ENCODE measurements at places on chromosomes 2 and 18. TPM values are rescaled to one million over a fixed set of nuclear protein-coding genes. Genes with fewer than 3 reads are reported as not detected.

GRCh38 chr18:79460481-79461300, 65.0 kb downstream of the NFATC1 start:
- DNase-seq: no peak
- H3K4me3 ChIP-seq: no peak overlapping the region
- H3K27me3 ChIP-seq: no peaks in the 10 kb centered on the region
- peak overlapping the region; percentile 61 for H3K27ac ChIP-seq
- peaks cover 2% of the 10 kb centered on the region for H3K36me3 ChIP-seq

DNA sequence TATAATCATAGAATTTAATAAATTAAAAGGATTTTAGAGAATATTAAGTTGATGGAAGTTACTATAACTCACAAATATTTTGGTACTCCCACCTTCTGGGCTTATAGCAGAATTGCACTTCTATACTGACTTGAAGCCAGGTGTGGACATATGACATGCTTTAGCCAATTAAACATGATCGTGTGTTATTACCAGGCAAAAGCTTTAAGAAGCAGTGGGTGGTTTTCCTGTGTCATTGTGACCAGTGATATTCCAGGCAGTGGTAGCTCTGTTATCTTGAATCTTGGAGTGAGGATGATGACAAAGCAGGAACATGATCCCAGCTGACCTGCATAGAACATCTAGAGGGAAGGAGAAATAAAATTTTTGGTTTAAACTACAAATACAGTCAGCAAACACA, 370.9 kb upstream of the ZEB2 start:
- no peaks in the 10 kb centered on the region for H3K4me1 ChIP-seq
- no peak for DNase-seq
- no peaks in the 10 kb centered on the region for H3K36me3 ChIP-seq
- peaks cover 7% of the 10 kb centered on the region for H3K27me3 ChIP-seq
- H3K27ac ChIP-seq: no peak overlapping the region

- DNase-seq: no peak
- no peaks in the 10 kb centered on the region for H3K27me3 ChIP-seq
- no peak overlapping the region for H3K4me3 ChIP-seq
These were observed 397.2 kb upstream of the CDH2 start for GRCh38 chr18:28574175-28574574.

- peaks cover 29% of the 10 kb centered on the region for H3K36me3 ChIP-seq
- H3K4me1 ChIP-seq: peaks cover 39% of the 10 kb centered on the region
- peak; percentile 65 for DNase-seq
- H3K4me3 ChIP-seq: no peak overlapping the region
These were observed 63.4 kb downstream of the ZCCHC2 start for GRCh38 chr18:62586151-62586774.

DNA sequence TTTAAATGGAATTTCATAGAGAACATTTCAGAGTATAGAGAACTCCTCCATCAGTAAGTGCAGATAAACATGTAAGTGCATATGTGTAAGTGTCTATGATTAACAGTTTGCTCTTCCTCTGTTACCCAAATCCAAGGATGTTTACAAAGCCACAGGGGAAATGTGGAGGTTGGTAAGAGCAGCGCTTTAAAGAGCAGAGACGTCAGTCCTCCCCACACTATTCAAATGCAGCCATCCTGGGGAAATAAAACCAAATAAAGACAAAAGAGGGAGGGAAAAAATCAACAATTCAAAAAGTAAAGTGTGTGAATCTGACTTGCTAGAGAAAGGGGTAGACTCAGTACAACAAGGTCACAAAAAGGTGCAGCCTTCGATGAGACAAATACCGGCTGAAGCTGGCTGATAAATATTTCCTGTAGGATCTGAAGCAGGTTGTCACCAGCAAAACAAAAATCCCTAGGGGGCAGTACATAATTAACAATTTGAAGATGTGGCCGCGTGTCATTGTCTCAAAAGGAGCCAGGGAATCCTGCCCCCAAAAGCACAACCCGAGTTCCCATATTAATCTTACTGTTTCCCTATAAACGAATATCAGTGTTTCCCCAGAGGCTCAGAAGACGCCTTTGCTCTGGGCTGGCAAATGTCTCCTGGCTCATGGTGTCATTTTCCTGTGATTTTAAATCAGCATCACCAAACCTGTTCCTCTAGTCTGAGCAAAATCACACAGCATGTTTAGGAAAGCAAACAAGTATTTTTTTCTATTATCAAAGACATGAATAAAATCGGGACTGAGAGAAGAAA, 216.5 kb downstream of the CDCA7 start:
- peaks cover 3% of the 10 kb centered on the region for H3K4me1 ChIP-seq
- H3K27ac ChIP-seq: no peak overlapping the region
- peaks cover 23% of the 10 kb centered on the region for H3K27me3 ChIP-seq
- no peak for DNase-seq
- H3K36me3 ChIP-seq: no peaks in the 10 kb centered on the region

DNA sequence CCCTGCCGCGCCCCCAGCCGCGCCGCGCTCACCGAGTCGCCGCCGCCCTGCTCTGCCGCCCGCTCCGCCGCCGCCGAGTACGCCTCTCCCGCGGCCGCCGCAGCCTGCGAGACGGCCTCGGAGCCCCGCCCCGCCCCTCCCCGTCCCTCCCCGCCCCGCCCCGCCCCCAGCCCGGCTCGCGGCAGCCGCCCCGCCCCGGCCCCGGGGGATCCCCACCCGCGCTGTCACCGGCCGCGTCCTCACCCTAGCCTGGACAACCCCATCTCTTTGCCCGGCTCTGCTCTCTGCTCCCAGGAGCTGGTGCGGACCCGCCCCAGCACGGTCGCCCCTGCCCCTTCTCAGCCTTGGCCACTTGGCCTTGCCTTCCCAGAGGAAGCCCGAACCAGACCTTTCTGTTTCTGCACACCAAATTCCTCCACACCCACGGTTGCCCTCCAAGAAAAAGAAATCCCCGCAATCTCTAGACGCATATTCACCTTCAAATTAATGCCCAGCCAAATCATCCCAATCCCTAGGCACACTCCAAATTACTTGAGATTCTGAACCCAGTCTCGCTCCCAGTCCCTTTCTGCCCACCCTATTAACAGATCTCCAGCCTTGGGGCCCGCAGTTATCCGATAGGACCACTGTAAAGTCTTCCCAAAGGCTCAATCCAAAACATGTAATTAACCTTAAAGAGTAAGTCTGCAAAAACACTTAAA, at the start of gene CYRIA:
Gene CYRIA, minus strand, starts transcription at position 87 of the 701 bp plus-strand sequence. CDS start 77,715 bp downstream, outside the sequence.
- H3K27ac ChIP-seq: no peak within 1 kb of the TSS
- H3K36me3 ChIP-seq: no peaks in the 10 kb centered on the region

- H3K27ac ChIP-seq: no peak overlapping the region
- H3K36me3 ChIP-seq: no peaks in the 10 kb centered on the region
- no peak overlapping the region for H3K4me3 ChIP-seq
- H3K4me1 ChIP-seq: no peaks in the 10 kb centered on the region
These were observed 20.3 kb downstream of the CABLES1 start for GRCh38 chr18:23155537-23155936.

GRCh38 chr2:132974467-132975095, 304.6 kb upstream of the LYPD1 start:
- no peaks in the 10 kb centered on the region for H3K36me3 ChIP-seq
- no peaks in the 10 kb centered on the region for H3K27me3 ChIP-seq
- DNase-seq: no peak

DNA sequence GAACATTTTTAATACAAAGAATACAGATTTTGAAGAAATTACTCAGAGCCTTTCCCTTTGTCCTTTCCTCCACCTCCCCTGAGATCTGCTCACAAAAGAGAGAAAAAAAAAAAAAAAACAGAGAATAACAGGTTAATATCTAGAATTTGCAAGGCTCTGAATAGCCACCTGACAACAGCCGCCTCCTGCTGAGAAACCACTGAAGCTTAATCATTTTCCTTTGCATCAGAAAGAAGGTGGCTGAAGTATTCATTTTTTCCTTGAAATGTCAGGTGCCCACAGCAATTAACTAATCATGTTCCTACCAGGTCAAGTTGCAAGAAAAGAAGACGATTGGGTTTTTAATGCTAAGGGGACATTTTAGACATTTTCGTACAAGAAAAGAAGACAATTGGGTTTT, 21.2 kb downstream of the CNTNAP5 start:
- H3K4me3 ChIP-seq: no peak overlapping the region
- H3K4me1 ChIP-seq: no peaks in the 10 kb centered on the region
- no peak for DNase-seq
- no peaks in the 10 kb centered on the region for H3K36me3 ChIP-seq
- H3K27ac ChIP-seq: no peak overlapping the region
- no peaks in the 10 kb centered on the region for H3K27me3 ChIP-seq

- no peak for DNase-seq
- no peak overlapping the region for H3K27ac ChIP-seq
- H3K27me3 ChIP-seq: no peaks in the 10 kb centered on the region
- no peak overlapping the region for H3K4me3 ChIP-seq
These were observed 333.4 kb downstream of the SETBP1 start for GRCh38 chr18:45014047-45014501.

- H3K4me1 ChIP-seq: peaks cover 20% of the 10 kb centered on the region
- no peak overlapping the region for H3K27ac ChIP-seq
- H3K4me3 ChIP-seq: no peak overlapping the region
- H3K36me3 ChIP-seq: no peaks in the 10 kb centered on the region
These were observed 326.8 kb downstream of the SETBP1 start for GRCh38 chr18:45007531-45007930.

DNA sequence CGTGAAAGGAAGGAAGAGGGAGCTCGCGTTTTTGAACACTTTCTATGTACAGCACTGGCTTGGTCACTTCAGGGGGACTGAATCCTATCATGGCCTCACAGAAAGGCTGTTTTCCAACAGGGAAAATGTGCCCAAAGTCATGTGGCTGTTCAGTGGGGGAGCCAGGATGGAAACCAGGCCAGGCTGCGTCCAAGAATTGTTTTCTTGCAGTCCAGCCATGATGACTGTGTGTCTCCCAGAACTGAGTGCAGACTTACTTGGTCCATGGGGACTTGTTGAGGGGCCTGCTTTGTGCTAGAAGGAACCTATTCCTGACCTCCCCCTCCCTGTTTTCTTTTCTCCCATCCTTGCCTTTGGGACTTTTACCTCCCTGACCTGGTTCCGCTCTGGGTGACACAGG, 46.9 kb downstream of the EMILIN2 start:
- H3K4me3 ChIP-seq: no peak overlapping the region
- no peaks in the 10 kb centered on the region for H3K27me3 ChIP-seq
- H3K36me3 ChIP-seq: peaks cover 2% of the 10 kb centered on the region
- H3K27ac ChIP-seq: no peak overlapping the region

GRCh38 chr2:174608866-174609214, 11.2 kb upstream of the WIPF1 start:
- H3K27ac ChIP-seq: peak overlapping the region; percentile 85
- DNase-seq: peak; percentile 32
- no peaks in the 10 kb centered on the region for H3K27me3 ChIP-seq
- peaks cover 55% of the 10 kb centered on the region for H3K36me3 ChIP-seq
- no peak overlapping the region for H3K4me3 ChIP-seq

DNA sequence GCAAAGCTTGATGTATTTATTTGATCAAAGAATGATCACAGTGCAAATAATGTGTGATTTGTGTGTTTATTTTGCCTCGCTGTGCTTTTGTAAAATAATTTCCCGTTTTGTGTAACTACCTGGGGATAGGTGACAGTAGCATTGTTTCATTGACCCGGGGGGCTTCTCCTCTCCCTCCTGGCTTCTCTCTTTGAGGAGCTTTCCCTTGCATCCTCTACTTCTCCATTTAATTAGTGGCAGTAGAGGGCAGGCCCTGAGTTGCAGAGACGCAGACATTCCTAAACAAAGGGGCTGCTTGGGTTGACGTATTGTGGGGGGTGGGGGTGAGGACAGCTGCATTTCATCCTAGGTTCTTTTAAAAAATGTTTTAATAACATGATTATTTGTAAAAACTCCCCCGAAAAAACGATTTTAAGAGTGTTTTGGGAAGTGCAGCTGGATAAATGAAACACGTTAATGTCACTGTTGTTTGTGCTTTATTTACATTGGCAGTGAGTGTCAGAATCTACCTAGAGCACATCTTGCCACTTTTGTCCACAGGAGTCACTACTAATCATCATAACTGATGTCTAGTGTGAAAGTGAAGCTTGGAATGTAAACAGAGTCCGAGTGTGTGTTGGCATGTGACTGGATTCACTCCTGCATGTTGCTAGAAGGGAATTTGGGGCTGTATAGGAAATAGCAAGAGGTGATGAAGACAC, 2.2 kb downstream of the NEDD4L start:
- no peak for DNase-seq
- peaks cover 25% of the 10 kb centered on the region for H3K4me1 ChIP-seq
- no peaks in the 10 kb centered on the region for H3K36me3 ChIP-seq

GRCh38 chr2:239021651-239022436, 174.0 kb downstream of the TWIST2 start:
- no peak overlapping the region for H3K4me3 ChIP-seq
- no peaks in the 10 kb centered on the region for H3K36me3 ChIP-seq
- no peak for DNase-seq
- no peak overlapping the region for H3K27ac ChIP-seq

- H3K27ac ChIP-seq: no peak overlapping the region
- no peak for DNase-seq
- peaks cover 3% of the 10 kb centered on the region for H3K4me1 ChIP-seq
- peaks cover 2% of the 10 kb centered on the region for H3K27me3 ChIP-seq
These were observed 124.7 kb downstream of the DNAH6 start for GRCh38 chr2:84641021-84641420.

GRCh38 chr2:231332872-231333500, 62.5 kb upstream of the B3GNT7 start:
- no peak overlapping the region for H3K27ac ChIP-seq
- DNase-seq: no peak
- no peak overlapping the region for H3K4me3 ChIP-seq

- H3K36me3 ChIP-seq: peaks cover 63% of the 10 kb centered on the region
- H3K4me3 ChIP-seq: peak overlapping the region; percentile 54
- DNase-seq: no peak
- H3K27ac ChIP-seq: peak overlapping the region; percentile 78
- H3K4me1 ChIP-seq: peaks cover 44% of the 10 kb centered on the region
These were observed 35.0 kb downstream of the NDC80 start for GRCh38 chr18:2606335-2606734.

GRCh38 chr2:159125858-159126257, 157.4 kb downstream of the TANC1 start:
- H3K27ac ChIP-seq: no peak overlapping the region
- no peaks in the 10 kb centered on the region for H3K36me3 ChIP-seq
- no peak for DNase-seq
- peaks cover 19% of the 10 kb centered on the region for H3K4me1 ChIP-seq

Gene EFR3B
- 0.05 TPM for total RNA-seq

Gene CFAP210
- not detected for total RNA-seq

Gene PRLH
- not detected for total RNA-seq

Gene CLIP4
- total RNA-seq: 20.1 TPM

Gene FOXD4L1
- total RNA-seq: 0.29 TPM

Gene FTCDNL1
- 1.9 TPM for total RNA-seq

Gene LIMS3
- 0.74 TPM for total RNA-seq

Gene PRKAG3
- not detected for total RNA-seq
